ENCODE measurements at places on chromosomes 5 and 9.
A peak's percentile ranks its signal among the peaks of the same experiment; 100 is the strongest.

DNA sequence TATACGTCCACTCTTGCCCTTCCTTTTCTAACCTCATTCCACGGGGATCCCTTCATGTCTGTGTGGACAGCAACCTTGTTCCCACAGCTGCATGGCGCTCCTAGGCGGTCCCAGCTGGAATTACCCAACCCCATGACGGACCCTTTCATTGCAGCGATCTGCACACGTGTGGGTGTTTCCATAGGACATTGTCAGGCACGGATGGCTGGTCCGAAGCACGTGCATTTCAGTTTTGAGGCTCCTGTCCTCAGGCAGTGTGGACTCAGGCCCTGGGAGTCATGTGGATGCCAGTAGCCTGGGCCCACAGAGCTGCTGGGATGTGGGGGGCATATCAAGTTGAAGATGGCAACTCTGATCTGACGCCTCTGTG lies 15.0 kb downstream of the CARD19 start:
- DNase-seq, result no peak

DNA sequence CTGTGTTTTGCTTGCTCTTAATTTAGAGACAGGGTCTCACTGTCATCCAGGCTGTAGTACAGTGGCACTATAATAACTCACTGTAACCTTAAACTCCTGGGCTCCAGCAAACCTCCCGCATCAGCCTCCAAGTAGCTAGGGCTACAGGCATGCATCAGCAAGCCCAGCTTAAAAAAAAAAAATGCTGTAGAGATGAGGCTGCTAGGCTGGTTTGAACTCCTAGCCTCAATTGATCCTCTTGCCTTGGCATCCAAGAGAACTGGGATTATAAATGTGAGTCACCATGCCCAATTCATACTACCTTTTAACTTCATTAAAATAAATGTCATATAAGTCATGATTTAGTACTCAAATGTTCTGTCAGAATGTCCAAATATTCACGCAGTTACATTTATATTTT lies 2195.7 kb upstream of the C9orf72 start:
- DNase-seq, result no peak

- no peak for DNase-seq
These were observed 206.4 kb downstream of the COMMD10 start for GRCh38 chr5:116291271-116291670.

DNA sequence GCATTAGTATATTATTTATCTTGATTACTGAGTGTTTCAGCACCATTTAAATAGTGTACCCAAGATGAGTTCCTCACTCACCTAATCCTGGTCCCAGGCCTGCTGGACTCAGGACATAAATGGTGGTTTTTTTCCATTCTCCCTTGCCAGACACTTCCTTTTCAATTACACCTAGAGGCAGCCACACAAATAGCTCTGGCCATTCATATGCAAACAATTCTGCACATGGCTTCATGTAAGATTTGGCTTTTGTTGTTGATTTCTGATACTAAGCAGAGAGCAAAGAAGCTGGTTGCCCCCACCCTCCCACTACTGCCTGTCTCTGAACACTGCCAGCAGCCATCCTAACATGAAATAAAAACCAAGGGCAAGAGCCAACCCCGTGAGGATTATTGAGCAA lies 180.4 kb downstream of the SEMA5A start:
- DNase-seq, result no peak

GRCh38 chr5:151258816-151259215 lies 5.8 kb downstream of the GM2A start:
- DNase-seq, result no peak

- DNase-seq, result no peak
These were observed 57.7 kb downstream of the LMX1B start for GRCh38 chr9:126671381-126671831.

GRCh38 chr5:133404724-133405123 lies 207.6 kb downstream of the FSTL4 start:
- no peak for DNase-seq

GRCh38 chr9:68698943-68699509 lies 6.0 kb upstream of the PIP5K1B start:
- no peak for DNase-seq

DNA sequence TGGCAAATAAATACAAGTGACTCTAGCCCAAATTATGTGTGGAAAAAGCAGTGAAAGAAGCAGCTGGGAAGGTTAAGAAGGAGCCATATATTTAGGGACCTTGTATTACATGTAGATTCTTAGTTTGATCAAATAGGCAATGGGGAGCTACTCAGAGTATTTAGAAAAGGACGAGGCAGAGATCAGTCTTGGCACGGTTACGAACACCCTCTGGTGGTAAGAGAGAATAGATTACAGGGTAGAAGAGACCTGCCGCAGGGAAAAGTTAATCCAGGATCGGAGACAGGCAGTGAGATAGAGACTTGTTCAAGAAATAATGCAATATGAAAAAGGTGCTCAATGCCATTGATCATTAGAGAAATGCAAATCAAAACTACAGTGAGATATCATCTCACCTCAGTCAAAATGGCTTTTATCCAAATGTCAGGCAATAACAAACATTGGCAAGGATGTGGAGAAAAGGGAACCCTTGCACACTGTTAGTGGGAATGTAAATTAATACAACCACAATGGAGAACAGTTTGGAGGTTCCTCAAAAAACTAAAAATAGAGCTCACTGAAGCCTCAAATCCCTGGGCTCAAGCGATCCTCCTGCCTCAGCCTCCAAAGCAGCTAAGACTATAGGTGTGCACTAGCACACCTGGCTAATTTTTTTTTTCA lies 12.0 kb downstream of the INIP start:
- DNase-seq, result no peak

- no peak for DNase-seq
These were observed 96.3 kb downstream of the CACNA1B start for GRCh38 chr9:137973829-137974416.

- peak; percentile 61 for DNase-seq
These were observed 543 bp upstream of the ANKRD33B start for GRCh38 chr5:10563110-10563944.

- peak; percentile 5 for DNase-seq
These were observed 12.3 kb upstream of the KCNIP1 start for GRCh38 chr5:170491479-170491878.

DNA sequence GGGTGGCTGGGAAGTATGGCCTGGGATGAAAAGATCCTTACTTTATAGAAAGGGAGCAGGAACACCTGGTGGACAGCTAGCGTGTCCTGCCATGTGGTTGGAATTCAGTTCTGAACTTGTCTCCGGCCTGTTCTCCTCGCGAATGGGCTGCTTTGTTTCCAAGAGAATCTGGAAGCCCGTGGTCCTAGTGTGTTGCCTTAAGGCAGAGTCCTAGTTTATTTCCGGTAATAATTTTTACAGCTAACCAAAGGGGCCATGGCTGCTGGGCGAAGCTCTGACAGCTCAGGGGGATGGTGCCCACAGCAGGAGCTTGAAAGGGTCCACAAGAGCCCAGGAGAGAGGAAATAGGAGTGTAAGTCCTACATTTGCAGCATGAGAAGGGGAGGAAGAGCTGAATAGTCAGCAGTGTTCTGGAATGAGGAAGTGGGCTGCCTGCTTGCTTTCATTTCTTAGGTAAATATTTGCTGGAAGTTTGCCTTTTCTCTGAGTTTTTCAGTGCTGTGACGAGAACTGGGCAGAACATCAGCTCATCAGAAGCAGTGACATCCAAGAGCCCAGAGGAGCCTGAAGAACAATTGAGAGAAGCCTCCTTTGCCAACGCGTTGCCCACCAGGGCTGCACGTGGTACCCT lies 13.1 kb upstream of the IGFBPL1 start:
- no peak for DNase-seq

DNA sequence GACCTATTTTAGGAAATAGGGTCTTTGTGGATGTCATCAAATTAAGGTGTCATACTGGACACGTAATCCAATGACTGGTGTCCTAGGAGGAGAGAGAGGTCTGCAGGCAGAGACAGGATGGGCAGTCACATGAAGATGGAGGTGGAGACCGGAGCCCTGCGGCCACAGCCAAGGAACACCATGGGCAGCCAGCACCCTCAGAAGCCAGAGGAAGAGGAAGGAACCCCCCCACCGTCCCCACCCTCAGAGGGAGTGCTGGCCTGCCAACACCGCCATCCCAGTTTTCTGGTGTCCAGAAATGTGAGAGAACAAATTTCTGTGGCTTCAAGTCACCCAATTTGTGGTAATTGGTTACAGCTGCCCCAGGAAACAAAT lies 88.3 kb downstream of the NSUN2 start:
- no peak for DNase-seq

DNA sequence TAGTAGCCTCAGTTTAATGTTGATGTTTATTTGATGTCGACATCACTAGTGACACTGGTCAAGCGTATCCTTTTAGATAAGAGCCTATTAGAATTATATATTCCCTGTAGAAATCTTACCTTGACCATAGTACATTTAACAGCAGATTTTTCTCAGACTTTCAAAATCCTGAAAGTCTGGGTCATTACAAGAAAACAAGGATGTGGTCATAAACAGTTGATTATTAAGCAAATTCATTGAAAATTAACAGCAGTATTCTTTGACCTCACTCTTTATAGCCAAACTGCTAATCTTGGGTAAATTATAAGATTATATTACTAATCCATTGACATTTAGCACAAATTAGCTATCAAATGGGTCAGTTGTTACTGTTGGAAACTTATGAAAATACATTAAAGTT lies 83.4 kb downstream of the GHR start:
- no peak for DNase-seq

DNA sequence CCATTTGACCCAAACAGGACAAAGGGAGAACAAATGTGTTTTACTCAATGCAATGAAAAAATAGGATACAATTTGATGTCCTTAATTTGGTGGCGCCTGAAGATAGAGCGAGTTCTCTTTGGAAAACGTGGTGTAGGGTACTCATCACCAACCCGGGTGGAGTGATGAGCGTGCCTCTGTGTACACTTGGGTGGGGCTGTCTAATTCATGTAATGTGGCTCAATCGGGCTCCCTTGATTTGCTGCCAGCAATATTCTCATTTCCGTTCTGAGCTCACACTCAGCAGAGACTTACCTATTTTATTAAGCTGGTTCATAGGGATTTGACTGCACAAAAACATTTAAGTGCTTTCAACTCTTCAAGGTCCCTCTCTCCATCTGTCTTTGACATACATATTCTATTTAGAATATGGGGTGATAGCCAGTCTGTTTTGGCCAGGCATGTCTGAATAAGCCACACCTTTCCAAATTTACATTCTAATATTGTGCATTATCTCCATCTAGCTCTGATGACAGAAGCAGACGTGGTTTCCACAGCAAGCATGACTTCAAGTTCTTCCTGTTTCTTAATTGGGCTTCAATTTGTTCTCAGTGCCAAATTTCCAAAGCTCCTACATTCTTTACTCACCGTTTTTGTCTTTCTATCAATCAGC lies 162.5 kb downstream of the IRX2 start:
- DNase-seq, result no peak

GRCh38 chr9:97802276-97802675 lies 50.8 kb upstream of the FOXE1 start:
- DNase-seq, result no peak

Data from CD4-positive, alpha-beta T cell treated with Interleukin-17A for 1 hour (primary cell).